ENCODE measurements at places on chromosomes 2 and 18.

DNA sequence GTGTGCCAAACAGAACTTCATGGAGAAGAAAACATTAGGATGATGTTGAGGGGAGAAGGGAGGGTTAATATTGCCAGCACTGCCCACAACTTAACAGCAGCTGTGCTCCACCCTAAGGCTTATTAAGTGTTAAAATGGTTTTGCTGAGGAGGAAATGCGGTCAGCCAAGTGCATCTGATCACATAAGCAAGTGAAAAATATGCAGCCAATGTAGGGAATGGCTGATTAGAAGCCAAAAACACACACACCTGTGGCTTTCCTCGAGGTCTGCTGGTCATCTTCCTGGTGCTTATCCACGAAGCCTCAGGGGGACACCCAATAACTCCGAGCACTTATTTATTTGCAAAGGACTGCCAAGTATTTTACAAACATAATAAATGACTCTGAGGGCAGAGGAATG lies 66.3 kb upstream of the GPR45 start:
- DNase-seq, result no peak

GRCh38 chr2:86366651-86367498 lies 29.4 kb upstream of the REEP1 start:
- no peak for DNase-seq

DNA sequence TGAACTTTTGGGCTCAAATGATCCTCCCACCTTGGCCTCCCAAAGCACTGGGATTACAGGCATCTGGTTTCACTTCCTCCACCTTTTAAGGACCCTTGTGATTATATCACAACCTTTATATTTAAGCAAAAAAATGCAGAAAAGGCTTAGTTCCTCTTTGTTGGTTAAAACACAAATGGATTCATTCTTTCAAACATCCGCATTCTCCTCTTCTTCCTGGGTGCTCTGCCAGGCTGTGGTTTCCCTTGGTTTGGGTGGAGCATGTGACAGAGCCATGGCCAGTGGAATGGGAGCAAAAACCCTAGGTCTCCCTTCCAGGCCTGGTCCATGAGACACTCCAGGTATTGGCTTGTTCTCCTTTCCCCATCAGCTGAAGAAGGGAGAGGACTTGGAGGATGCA lies 9.9 kb upstream of the SLC66A3 start:
- DNase-seq, result no peak

- no peak for DNase-seq
Observed at GRCh38 chr18:7236072-7236471, 5.2 kb downstream of the LRRC30 start.

DNA sequence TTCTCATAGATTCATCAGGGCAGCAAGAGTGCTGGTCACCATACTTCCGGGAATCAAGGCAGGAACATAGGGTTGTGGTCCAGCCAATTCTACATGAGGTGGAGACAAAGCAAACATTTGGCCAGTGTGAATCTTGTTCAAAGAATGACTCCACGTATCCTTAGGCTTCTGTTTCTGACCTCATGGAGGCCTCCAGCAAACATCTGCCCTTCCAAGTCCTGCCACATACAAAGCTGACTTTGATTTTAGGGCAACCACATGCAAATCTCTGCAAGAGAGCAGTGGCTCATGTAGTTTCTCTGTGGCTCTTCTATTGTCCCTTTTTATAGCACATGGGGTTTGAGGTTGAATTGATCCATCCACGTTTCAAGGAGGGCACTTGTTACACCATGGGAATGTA lies 132.1 kb upstream of the MMADHC start:
- no peak for DNase-seq

GRCh38 chr2:66463206-66463755 lies 28.4 kb downstream of the MEIS1 start:
- DNase-seq, result no peak

- no peak for DNase-seq
Observed at GRCh38 chr2:202204855-202205254, 33.5 kb downstream of the SUMO1 start.

- DNase-seq, result no peak
Observed at GRCh38 chr2:53629001-53629400, 138.6 kb upstream of the CHAC2 start.

DNA sequence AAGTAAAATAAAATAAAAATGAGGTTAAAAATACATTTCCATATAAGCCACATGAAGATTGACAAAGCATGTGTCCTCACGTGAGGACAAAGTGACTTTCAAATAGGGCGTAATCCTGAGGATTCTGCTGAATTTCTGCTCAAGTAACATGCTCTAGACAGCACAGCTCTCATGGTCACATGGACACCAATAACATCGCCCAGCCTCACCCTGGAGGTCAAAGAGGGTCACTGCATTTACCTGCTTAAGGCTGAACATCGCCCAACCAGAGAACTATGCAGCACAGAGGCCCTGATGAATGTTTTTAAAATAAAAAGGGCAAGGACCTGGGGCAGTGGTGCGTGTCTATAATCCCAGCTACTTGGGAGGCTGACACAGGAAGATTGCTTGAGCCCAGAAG lies 30.2 kb downstream of the TGFBRAP1 start:
- DNase-seq, result no peak

GRCh38 chr2:186748354-186748753 lies 54.5 kb downstream of the FAM171B start:
- no peak for DNase-seq

DNA sequence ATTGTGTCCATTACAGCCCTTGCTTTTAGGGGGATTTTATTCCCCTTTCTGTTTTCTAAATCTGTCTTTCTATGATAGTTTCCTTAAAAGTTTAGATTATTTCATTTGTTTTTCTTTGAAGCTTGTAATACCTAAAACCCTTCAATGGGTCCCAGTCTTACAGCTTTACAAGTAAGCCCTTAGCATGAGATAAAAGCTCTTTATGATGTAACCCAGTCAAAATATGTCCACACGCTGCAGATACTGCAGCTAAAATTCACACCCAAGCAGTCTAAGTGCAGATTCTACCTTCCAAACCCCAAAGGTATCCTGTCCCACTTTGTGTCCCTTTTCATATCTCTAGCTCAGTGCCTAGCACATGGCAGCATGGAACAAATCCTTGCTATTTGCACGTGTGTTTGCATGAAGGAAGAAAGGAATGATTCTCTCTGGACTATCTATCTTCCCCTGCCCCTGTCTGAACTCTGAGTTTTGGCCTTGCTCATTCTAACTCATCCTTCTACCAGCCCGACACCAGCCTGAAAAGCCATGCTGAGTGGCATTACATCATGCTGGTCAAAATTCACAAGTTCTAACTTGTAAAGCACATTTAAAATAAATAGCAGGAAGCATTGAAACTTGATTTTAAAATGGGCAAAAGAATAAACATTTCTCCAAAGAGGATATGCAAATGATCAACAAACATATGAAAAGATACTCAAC lies 623.2 kb downstream of the IRS1 start:
- DNase-seq, result no peak

DNA sequence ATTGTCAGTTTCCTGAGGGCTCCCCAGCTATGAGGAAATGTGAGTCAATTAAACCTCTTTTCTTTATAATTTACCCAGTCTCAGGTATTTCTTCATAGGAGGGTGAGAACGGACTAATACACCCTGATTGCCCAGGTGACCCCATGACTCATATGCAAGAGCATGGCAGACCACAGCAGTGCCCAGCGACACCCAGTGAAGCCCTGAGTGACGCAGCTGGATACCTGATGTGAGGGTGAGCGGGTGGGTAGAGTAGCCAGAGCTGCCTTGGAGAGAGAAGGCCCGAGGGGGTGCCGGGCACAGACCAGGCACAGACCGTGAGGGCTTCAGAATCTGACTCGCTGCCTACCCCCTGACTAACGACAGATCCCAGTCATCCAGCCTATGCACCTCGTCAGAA lies 15.4 kb downstream of the ALPG start:
- DNase-seq, result no peak

DNA sequence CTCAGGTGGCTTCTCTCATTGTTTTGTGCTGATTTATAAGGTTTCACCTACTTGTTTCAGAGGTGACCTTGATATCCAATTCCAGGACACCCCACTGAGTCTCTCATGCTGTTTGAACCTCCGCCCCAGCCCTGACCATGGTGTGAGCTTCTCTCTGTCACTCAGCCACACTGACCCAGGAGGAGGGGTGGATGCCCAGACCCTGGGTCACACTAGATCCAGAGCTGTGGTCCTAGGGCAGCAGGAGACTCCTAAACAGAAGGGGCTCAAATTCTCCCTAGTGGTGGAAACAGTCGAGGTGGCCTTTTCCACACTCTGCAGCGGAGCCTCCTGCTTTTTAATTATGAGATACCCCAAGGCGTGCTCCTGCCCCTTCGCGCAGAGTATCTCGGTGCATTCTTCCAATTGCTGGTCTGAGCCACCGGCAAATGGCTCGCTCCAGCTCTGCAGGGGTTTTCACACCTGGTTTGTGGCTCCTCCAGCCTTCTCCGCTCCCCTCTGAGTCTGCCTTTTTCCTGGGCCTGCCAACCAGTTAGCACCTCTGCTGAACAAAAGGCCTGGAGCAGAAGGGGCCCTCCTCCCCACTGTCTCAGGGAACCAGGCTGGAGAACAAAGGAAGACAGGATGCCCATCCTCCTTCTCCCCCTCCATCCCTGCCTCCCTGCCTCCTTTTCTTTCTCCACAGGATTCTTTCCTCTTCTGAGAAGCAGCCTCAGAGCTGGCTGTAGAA lies 147.3 kb upstream of the SPRED2 start:
- DNase-seq, result no peak

DNA sequence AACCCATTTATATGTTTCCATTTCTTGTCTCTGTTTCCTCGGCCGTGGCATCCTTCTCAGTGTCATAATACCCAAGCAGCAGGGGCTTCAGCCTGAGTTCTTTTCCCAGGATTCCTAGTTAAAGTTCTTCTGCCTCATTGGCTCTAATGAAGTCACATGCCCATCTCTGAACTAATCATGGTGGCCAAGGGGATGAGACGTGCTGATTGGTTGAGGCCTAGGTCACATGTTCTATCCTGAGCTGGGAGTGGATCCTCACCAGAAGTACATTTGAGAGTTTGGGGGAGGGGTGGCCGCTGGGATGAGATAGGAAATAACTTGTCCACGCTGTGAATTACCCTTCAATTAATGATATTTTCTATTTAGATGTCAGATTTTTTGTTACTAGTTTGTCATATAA lies 3.8 kb upstream of the UGT1A5 start:
- DNase-seq, result no peak

DNA sequence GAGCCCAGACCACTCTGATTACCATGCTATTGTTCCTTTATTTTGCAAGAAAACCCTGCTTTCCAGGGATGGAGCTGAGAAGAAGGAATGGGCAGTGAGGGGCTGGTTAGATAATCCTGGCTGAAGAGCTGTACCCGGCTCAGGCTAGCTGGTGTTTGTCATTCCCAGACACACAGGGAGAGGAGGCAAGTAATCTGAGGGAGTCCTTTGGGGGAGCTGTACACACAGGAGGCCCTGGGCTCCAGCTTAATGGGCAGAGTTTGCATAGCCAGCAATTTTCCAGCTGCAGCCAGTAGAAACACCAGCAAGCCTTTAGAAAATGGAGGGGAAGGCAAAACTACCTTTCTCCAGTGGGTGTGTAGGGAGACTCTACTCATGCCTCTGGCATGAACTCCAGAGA lies 259.3 kb downstream of the SOX11 start:
- DNase-seq, result no peak

- peak; percentile 12 for DNase-seq
Observed at GRCh38 chr2:203534621-203535077, 452 bp downstream of the RAPH1 start.

- DNase-seq, result no peak
Observed at GRCh38 chr2:160575368-160575767, 81.8 kb upstream of the RBMS1 start.

GRCh38 chr2:134462275-134462674 lies 208.4 kb downstream of the MGAT5 start:
- DNase-seq, result no peak

DNA sequence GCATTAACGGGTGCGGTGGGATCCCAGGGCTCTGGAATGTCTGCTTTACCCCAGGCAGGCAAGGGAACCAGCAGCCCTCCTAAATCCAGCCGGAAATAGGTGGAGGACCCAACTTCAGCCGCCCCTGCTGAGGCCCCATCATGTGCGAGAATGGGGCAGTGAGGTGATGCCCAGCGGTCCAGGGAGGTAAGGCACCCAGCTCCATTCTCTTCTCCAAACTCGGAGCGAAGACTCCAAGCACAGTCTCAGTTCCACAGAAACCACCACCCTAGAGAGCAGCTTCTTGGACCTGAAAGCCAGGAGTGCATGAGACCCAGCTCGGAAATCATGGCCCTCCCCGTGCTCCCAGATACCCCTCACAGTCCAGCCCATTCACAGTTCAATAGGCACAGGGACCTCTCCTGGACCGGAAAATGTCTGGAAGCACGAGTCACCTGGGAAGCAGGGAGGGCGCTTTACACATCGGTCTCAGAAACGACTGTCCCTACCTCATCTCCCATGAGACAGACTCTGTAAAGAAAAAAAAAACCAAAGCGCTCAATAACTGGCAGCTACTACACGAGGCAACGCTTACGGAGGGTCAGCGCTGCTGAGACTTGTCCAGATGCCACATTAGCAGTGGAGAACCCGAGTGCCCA lies 2.0 kb downstream of the SDC1 start:
- DNase-seq, result no peak

GRCh38 chr2:124874219-124874618 lies 849.1 kb downstream of the CNTNAP5 start:
- no peak for DNase-seq

GRCh38 chr2:181058378-181059269 lies 78.2 kb downstream of the UBE2E3 start:
- DNase-seq, result peak; percentile 29

DNA sequence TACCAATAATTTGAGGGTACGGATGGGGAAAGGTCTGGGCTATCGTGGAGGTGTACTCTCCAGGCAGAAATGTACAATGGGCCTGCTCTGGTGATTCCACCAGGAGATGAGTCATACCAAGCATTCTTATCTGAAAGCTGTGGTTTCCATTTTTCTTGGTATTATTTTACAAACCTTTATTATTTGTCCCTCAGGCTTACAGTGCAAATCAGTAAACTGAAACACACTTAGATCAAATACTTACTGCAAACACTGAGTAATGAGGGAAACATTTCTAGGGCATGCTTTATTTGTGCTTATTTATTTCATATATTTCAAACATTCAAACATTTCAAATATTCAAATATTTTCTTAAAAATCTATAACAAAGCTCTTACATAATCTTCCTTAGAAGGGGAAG lies 319.8 kb downstream of the RND3 start:
- no peak for DNase-seq

- DNase-seq, result no peak
Observed at GRCh38 chr18:75478996-75479880, 51.7 kb upstream of the SMIM21 start.

DNA sequence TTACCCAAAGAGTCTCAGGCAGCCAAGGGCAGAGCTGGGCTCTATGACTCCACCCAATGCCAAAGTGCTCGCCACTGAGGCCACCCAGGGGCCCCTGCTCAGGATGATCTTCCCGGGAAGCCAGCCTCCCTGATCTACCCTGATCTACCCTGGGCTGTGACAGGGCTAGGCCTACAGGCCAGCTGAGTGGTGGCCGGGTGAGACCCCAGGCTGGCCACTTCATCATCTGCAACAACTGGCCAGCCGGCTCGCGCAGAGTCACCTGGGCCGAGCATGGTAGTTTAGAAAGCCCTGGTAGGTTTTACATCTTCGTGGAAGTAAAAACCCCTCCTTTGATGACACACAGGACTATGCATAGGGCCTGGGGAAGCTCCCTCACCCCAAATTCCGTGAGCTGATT lies 276.3 kb downstream of the NDUFA10 start:
- DNase-seq, result no peak

- no peak for DNase-seq
Observed at GRCh38 chr2:28357055-28357454, 35.6 kb upstream of the FOSL2 start.

GRCh38 chr18:50938912-50939311 lies 28.9 kb upstream of the ELAC1 start:
- DNase-seq, result no peak

GRCh38 chr2:222731201-222731621 lies 59.8 kb downstream of the MOGAT1 start:
- DNase-seq, result no peak

All from CD4-positive, alpha-beta T cell treated with Interleukin-4 for 1 hour (primary cell).